ENCODE measurements at places on chromosomes 2 and 18.

- no peak for DNase-seq
Measured at GRCh38 chr2:3209258-3209657, 168.4 kb downstream of the EIPR1 start.

- DNase-seq = peak; percentile 71
Measured at GRCh38 chr2:120680136-120680761, 55.4 kb upstream of the GLI2 start.

- no peak for DNase-seq
Measured at GRCh38 chr2:12361506-12361905, 355.2 kb upstream of the TRIB2 start.

DNA sequence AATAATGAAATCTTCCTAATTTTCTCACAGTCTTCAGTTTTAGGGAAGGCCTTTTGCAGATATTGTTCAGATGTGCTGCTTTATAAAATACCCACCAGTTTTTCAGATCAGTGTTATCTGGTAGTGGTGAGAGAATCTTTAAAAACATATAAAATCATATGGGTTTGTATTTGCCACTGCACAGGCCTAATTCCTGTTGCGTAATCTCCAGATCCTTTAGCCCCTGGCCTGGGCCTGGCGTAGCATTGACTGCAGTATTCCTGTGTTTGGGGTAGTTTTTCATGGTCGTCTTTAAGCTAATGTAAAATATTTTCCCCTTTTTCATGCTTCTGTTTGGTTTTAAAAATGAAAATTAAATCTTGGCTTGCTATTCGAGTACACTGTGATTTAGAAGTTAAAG is 43.2 kb downstream of the TSHZ1 start:
- no peak for DNase-seq

DNA sequence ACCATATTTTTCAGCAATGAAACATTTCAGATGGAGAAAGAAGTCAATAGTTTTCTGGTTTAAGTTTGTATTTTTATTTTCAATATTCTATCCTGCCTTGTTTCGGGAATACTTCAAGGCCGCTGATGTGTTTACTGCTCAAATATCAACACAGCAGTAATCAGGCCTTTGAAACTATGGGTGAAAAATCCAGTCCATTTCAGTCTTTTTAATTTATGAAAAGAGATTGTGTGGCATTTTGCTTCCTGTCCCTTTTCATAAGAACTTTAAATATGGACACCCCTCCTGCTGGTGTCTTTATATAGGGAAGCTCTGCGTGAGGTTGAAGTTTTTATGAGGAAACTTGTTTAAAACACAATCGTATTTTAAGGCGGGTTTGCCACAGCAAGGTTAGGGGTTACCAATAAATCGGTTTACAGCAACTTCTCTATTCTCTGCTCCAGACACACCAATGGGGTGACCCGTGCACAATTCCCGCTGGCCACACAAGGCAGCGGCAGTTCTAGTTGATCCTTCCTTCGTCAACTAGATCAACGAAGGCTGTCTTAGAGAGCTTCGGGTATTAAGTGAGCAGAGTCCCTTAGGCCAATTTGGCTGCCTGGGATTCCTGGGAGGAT is 1.2 kb upstream of the TANC1 start:
- no peak for DNase-seq

DNA sequence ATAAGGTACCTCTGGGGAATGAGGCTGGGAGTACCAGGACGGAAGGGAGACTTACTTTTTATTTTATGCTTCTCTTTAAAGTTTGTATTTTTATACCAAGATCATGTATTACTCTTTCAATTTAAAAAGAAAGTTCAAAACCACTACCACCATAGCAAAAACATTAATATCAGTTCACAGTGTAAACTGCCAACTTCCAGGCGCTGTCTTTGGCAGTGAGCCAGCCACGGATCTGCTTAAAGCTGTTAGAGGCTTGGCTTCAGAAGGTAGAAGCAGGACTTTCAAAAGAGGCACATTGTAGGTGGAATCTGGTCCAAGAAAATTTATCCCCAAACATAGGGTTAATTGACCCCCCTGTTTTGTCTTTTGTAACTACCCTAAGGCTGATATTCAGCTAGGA is 74.8 kb downstream of the B3GNT2 start:
- DNase-seq = no peak

DNA sequence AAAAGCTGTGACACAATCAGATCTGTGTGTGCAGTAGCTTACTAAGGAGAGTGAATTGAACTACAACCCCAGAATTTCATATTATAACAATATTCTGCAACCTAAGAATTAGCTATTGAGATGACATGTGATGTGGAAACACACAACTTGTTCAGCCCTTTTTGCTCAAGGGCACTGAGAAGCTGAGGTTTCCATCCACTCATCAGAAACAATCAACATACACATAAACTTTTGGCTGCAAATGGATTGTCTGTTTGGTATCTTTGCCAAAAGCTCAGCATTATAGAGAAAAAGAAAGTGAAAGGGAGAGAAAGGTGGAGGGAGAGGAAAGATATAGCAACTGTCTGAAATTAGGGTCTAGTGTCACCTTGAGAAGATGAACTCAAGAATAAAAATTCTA is 117.2 kb upstream of the KLF7 start:
- DNase-seq = no peak

- DNase-seq = no peak
Measured at GRCh38 chr18:74476140-74476539, 19.0 kb upstream of the DIPK1C start.

- no peak for DNase-seq
Measured at GRCh38 chr18:21272016-21272579, 30.1 kb downstream of the GREB1L start.

- DNase-seq = no peak
Measured at GRCh38 chr18:77320971-77321559, 71.4 kb downstream of the GALR1 start.

GRCh38 chr2:164972216-164972615 is 16.9 kb upstream of the SLC38A11 start:
- no peak for DNase-seq

- no peak for DNase-seq
Measured at GRCh38 chr2:1591978-1592907, 152.1 kb downstream of the PXDN start.

- peak; percentile 22 for DNase-seq
Measured at GRCh38 chr18:41906528-41907146, 48.4 kb upstream of the PIK3C3 start.

- peak; percentile 21 for DNase-seq
Measured at GRCh38 chr18:22683196-22683676, 249.9 kb upstream of the RBBP8 start.

DNA sequence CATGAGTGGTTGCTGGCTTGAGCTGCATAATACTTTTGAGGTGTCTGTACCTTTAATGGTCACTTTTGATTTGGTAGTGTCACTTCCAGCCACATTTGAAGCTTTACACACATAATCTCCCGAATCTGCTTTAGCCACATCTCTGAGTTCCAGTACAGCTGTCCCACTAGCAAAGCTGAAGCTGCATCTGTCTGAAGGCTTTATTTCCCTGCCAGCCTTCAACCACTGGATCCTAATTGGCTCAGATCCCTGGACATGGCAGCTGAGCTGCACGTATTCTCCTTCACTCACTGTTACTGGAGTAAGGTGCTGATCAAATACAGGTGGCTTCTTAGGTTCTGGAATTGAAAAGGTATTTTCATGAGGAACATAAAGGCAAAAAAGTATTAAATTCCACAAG is 99.7 kb downstream of the TTN start:
- DNase-seq = no peak

DNA sequence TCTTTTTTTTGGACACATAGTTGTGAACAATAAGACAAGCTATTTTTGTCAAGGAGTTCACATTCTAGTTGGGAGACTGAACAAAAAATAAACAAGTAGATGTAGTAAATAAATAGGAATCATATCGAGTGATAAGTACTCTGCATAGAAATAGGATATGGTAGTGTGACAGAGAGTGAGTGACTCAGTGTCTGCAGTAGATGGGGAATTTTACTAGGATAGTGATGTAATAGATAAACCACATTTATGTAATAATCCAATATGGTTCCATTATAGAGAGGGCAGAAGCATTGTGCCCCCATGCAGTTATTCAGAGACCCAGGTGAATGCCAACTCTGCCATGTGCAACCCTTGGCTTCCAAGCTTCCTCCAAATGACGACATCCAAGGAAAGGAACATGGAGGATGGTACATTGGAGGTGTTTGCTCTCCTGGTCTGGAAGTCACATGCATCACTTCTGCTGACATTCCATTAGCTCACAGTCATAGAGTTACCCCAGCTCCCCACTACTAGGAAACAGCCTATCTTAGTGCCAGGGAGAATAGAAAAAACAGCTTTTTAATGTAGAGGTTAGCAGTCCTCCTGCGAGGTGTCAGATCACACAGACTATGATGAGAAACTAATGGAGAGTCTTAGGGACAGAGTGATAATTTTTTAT is 595.4 kb downstream of the NYAP2 start:
- DNase-seq = no peak

DNA sequence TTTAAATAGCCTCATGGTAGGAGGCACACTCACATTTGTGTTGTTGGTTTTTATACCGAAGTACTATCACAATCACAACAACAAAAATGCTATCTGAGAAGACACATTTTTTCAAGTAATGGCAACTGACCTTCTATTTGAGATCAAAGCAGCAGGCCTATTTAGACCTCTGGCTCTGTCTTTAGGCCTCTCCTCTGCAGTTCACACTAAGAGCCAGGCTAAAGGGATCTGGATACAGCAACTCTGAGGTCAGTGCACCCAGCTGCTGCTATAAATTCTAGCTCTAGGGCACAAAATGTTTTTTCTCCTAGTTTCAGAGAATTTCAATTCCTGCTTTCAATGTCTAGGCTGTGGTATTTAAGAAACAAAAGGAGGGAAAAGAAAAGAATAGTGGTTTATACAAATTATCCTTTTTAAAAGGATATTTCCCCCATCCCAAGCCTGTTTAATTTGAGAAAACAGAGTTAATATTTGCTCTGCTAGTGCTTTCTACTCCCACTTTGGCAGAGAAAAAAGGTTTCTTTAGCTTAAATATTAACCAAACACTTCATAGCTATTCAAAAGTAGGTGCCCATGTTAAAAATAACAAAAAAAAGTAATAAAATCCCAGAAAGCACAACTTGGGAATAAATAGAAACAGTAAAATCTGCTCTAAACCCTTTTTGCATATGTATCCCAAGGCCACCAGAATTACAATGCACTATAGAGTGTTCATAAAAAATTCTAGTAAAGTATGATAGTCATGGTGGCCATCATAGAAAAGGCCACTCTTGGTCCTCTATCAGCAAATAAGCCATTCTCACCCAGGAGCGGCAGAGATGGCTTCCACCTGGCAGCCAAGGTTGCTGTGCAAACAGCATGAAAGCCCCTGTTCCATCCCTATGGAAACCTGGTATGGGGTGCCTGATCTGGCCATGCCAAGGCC is 293.6 kb upstream of the SESTD1 start:
- DNase-seq = no peak

- no peak for DNase-seq
Measured at GRCh38 chr2:165825041-165825440, 31.0 kb upstream of the GALNT3 start.

- no peak for DNase-seq
Measured at GRCh38 chr2:228545748-228546145, 364.3 kb upstream of the SPHKAP start.

DNA sequence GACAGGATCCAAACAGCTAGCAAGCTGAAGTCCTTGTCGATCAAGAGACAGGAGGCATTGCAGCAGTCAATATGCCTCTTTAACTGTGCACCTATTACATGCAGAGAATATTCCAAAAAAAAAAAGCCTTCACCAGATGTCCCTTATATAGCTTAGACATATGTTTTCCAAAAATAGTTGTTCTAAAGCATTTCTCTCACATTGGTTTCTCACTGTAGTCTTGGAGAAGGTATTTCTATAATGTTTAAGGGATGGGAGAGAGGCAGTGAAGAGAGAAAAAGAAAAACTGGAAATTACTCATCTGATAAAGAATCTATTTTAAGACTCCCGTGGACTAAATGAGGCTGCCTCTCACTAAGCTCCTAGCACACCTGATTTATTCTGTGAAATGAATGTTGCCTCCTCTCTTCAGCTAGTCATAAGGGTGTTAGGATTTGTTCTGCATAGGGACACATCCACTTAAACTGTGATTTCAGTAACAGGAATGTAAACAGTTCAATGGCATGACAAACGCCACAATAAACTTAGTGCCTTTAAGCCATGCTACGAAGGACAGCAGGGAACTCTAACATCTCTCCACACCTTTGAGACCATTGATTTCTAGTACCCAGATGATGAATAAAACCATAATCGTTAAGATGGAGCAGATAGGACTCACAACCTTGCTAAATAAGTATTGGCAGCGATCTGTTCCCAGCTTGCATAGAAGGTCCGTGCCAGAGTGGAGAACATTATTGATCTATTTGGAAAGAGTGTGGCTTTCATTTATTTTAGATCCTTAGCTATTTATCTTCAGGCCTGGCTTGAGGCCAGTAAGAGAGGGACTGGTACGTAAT is 98.6 kb upstream of the NCK2 start:
- no peak for DNase-seq

Data from RWPE1 (cell line).